Breast epithelium (tissue), 4 donors: ENCODE measurements at places on chromosomes 3 and 15. TPM values are rescaled to one million over a fixed set of nuclear protein-coding genes. Genes with fewer than 3 reads are reported as not detected.

GRCh38 chr15:41487802-41488201 is 5.9 kb upstream of the ITPKA start:
- no peak for DNase-seq

DNA sequence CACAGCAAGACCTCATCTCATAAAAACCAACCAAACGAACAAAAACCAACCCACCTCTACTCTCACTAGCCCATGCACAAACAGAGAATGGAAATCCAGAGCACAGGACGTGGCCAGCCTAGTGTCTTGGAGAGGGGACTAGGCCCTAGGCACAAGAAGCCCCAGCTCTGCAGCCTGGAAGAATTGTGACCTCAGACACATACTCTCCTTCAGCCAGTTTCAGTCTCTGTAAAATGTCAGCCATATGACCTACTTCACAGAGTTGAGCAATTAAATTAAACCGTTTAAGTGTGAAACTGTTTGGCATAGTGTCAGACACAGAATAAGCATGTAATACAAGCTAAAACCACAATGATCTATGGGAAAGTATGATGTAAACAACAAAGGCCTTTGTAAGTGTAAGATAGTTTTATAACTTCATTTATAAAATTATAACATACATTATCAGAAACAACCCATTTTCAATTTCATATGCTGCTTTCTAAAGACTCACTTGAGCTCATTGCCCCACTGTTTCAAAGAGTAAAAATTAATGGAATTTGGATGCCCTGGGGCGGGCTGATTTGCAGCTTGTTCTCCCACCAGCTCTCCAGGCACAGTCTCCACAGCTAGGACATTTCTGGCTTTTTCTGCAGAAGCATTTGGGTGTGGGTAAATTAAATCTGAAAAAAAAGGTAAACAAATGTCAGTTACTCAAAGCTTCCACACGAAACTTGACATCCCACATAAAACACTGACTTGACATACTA is 32.9 kb downstream of the TBC1D2B start:
- DNase-seq = no peak

GRCh38 chr15:66167854-66168253 is 85.7 kb downstream of the MEGF11 start:
- DNase-seq = no peak

- DNase-seq = no peak
These were observed 880 bp upstream of the CHRNA7 start for GRCh38 chr15:32029409-32029861.

- no peak for DNase-seq
These were observed 17.7 kb downstream of the FOXB1 start for GRCh38 chr15:60021589-60022378.

DNA sequence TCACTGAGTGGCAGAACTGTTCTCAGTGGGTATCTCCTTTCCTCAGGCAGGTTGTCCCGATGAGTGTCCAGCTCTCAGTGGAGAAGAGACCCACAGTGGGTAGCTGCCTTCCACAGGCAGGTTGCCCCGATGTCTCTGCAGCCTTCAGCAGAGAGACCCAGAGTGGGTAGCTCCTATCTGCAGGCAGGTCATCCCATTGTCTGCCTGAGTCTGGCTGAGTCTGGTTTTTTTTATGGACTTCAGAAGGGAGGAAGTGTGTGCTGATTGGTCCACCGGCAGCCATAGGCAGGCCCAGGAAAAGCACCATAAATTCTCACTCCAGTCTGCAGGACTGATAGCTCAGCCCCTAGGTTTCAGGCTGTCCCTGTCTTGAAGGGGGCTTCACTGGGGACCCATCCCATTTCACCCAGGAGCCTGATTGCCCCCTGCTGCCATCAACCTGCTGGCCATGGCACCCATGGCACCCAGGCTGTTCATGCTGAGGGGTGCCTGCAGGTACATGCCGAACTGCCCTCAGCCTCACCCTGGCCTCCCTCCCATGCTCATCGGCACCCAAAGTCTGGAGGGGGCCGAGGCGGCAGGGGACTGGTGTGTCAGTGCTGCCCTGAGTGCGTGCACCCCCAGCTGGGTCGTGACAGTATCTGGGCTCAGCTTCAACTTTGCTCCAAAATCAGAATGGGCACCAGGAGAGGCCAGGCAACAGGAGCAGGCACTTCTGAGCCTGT is 3.6 kb upstream of the LIMD1 start:
- no peak for DNase-seq

DNA sequence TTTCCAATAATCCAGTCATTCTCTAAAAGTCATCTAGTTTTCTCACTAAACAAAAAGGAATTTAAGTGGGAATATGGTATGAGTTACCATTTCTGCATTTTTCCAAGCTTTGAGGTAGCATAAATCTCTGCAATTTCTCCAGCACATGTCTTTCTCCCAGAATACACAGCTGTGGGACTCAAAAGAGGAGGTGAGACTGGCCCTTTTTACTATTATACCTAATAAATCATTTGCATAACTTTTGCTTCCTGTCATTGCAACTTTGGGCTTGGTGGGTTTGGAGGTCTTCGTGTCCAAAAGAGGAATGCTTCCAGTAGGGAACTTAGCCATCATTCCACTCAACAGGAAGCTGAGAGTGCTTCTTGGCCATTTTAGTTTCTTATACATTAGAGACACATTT is 94.8 kb downstream of the FMN1 start:
- DNase-seq = no peak

DNA sequence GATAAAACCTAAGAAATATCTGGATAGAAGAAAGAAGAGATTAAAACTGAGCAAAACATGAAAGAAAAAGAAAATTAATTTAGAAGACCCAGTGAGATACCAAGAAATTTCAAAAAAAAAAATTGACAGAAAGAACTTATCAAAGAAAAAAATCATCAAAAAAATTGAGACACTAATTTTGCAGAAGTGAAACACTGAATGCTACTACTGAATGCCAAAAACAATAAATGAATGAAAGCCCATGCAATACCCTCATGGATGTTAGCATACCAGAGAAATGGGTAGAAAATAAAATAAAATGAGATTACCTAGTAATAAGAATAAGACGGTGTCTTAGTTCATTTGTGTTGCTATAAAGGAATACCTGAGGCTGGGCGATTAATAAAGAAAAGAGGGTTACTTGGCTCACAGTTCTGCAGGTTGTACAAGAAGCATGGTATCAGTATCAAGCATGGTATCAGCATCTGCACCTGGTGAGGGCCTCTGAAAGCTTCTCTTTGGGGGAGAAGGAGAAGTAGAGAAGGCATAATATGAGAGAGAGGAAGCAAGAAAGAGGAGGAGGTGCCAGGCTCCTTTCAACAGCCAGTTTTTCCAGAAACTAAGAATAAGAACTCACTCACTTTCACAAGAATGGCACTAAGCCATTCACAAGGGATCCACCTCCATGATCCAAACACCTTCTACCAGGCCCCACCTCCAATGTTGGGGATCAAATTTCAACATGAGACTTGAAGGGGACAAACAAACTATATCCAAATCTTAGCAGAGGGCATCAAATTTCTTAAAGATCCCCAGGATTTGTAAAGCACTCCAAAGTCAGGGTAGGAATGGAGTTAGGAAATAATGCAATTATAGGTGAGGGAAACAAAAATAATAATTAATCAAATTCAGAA is 73.2 kb downstream of the BTLA start:
- no peak for DNase-seq

DNA sequence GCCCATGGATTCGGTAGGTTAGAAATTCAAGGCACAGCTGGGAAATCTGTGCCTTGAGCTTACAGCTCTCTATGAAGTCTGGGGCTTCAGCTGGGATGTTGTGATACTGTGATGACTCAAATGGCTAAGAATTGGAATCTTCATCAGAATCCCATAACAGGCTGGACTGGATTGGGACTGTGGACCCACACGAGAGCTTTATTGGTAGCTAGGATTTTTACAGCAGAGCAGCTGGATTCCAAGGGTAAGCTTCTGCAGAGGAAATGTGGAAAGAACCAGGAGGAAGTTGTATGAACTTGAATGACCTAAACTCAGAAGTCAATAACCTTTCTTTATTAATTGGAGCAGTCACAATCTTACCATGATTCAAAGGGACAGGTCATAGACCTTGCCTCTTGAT is 1187.1 kb downstream of the ROBO1 start:
- no peak for DNase-seq

GRCh38 chr3:107045791-107046190 is 331.4 kb upstream of the CCDC54 start:
- DNase-seq = no peak

DNA sequence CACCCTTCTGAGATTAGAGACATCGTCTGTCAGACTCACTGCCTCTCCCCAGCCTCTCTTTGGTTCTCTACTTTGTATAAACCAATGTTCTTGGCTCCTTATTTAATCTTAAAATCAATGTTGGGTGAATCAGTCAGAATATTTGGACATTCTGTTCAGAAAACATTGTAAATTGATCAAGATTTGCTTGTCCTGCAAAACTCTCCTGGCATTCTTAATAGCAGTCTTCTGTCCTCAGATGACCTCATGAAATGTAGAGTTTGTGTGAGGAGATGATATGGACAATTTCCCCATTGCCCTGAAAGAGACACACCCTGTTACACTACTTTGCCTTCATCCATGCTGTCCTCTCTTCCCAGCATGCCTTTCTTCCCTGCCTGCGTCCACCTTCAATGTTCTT is 33.6 kb downstream of the CD200R1L start:
- DNase-seq = no peak

GRCh38 chr3:52983828-52984227 is 62.0 kb downstream of the SFMBT1 start:
- DNase-seq = no peak

DNA sequence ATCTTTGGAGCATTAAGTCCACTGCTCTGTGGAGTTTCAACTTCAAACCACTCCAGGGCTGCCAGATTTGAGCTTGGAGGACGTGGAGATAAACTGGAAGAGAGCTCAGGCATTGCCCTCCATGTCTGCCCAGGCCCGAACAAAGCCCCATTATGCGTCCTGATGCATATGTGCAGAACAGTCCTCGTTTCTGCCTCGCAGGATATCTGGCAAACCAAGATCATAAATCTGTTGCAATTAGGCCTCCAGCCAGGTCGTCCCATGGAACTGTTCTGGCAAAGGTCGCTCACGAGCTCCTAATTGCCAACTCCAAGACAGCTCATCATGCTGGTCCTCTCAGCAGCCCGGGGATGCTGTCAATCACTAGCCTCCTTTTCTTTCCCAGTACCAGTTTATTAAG is 91.2 kb downstream of the SEMA5B start:
- no peak for DNase-seq

DNA sequence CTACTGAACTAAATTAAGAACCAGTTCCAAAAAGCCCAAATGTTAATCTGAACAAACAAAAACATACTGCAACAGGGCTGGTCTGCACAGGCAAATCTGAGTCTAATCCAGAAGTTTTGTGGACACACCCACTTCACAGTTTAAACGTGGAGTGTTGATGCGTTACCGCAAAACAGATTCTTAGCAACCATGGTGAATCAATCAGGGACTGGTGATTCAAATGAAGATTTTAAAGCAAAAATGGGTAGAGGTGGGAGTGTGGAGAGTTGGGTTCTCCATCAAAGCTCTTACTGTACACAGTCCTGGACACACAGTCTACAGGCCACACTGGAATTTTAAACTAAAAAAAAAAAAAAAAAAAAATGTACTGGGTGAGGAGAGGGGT is 5.2 kb downstream of the ANXA2 start:
- no peak for DNase-seq

GRCh38 chr3:16140116-16140893 is 34.2 kb upstream of the GALNT15 start:
- peak; percentile 74 for DNase-seq

DNA sequence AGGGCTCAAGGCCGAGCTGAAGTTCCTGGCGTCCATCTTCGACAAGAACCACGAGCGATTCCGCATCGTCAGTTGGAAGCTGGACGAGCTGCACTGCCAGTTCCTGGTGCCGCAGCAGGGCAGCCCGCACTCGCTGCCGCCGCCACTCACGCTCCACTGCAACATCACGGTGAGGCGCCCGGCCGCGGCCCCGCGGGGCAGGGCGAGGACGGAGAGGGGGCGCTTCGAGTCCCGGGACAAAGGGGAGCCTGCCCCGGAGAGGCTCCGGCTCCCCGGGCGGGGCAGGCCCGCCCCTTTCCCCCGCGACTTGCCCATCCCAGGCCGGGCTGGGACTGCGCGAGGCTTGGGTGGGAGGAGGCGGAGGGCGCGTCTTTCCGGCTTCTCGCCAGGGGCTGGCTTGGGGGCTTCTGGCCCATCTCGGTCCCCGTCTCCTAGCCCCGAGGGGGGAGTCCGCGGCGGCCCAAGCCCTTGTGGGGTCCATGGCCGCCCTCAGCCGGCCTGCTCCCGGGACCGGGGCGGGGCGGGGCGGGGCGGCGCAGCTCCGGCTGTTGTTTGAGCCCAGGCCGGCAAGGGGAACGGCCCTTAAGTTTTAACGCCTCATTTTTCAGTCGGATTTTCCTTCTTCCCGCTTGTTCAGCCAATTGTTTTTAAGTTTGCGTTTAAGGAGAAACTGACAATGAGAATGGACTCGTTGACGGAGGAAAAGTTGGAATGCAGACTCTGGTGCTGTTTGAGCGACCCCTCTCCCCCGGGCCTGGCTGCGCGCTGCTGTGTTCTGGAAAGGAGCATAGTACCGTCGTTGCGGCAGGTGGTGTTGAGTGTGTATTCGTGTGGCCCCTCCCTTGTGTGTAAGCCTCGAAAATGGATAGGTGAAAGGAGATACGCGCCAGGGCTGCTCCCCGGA is 683 bp downstream of the UBE2Q2 start:
- DNase-seq = peak; percentile 49

GRCh38 chr15:79028411-79028964 is 62.1 kb downstream of the RASGRF1 start:
- no peak for DNase-seq

DNA sequence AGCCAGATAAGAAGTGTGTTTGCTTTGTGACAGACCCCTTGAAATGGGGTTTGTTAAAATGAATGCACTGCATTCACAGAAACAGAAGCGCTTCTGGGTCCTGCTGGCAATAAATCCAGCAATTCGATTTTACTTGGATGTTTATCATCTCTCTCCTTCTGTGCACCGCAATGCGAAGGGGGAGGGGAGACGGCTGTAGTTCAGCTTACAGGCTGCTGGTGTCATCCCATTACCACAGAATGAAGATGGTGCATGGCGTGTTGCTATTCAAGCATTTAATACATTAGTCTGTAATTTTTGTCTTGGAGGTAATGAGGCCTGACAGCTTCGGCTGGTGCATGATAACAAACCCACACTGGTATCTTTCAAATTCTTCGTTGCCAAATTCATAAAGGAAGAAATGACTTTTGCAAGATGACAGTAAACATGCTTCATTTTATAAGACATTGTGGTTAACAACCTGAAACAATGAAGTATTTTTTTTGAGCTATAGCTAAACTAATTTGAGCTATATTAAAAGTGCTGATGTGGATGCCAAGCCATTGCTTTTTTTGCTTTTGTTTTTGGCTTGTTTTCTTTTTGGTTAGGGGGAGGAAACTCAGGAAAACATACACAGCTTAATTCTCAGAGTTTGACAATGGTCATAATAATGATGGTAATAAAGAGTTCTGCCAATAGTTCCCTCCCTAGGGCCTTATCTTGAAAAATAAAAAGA is 418.3 kb downstream of the OTOL1 start:
- DNase-seq = no peak

GRCh38 chr3:182519569-182519968 is 273.7 kb upstream of the ATP11B start:
- DNase-seq = no peak

The ANKRD63 gene
- not detected for total RNA-seq

The ATP13A3 gene
- 132 TPM for total RNA-seq

The LNP1 gene
- 2.7 TPM for total RNA-seq

The PLCD1 gene
- 23.4 TPM for total RNA-seq
